ENCODE measurements at places on chromosomes 2 and 18. TPM values are rescaled to one million over a fixed set of nuclear protein-coding genes. Genes with fewer than 3 reads are reported as not detected.

DNA sequence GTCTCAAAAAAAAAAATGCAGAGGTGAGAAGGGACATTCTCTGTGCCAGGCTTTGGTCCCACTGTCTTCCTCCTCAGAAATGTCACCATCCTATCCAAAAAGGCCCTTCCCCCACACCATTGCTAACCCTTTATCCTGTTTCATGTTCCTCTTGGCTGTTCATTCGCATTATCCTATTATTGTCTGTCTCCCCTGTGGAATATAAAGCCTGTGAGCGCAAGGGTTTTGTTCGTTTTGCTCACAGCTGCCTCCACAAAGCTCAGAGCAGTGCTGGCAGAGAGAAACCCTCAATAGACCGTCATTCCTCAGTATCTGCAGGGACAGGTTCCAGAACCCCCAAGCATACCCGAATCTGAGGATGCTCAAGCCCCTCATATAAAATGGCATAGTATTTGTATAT, 91.8 kb downstream of the LOXHD1 start:
- no peaks in the 10 kb centered on the region for H3K36me3 ChIP-seq
- H3K4me1 ChIP-seq = no peaks in the 10 kb centered on the region
- no peak overlapping the region for H3K27ac ChIP-seq

GRCh38 chr18:20971886-20972267, 139.7 kb downstream of the ROCK1 start:
- H3K4me3 ChIP-seq = no peak overlapping the region
- H3K27ac ChIP-seq = no peak overlapping the region
- DNase-seq = no peak
- H3K4me1 ChIP-seq = no peaks in the 10 kb centered on the region

DNA sequence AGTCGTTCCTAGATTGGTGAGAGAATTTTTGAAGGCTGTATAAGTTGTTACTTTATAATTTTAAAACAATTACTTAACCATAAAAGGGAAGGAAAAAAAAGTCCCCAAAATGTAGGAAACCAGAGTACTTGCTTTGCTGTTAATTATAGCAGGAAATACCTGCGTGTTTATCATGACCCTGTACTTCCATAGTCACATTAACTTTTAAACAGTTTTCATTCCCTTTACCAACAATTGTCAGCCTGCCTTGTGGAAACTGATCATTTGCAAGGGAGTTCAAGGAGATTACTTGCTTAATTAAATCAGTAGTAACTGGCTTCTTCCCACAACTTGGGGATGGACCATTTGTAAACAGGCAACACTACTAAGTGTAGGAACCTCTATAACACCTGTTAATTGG, 6.4 kb upstream of the ITPRID2 start:
- no peak for DNase-seq
- H3K4me3 ChIP-seq = no peak overlapping the region
- no peaks in the 10 kb centered on the region for H3K36me3 ChIP-seq
- H3K4me1 ChIP-seq = no peaks in the 10 kb centered on the region
- H3K27me3 ChIP-seq = no peaks in the 10 kb centered on the region

CCDC150 gene
- 0.42 TPM for polyA plus RNA-seq

IHH gene
- polyA plus RNA-seq = not detected

DNA sequence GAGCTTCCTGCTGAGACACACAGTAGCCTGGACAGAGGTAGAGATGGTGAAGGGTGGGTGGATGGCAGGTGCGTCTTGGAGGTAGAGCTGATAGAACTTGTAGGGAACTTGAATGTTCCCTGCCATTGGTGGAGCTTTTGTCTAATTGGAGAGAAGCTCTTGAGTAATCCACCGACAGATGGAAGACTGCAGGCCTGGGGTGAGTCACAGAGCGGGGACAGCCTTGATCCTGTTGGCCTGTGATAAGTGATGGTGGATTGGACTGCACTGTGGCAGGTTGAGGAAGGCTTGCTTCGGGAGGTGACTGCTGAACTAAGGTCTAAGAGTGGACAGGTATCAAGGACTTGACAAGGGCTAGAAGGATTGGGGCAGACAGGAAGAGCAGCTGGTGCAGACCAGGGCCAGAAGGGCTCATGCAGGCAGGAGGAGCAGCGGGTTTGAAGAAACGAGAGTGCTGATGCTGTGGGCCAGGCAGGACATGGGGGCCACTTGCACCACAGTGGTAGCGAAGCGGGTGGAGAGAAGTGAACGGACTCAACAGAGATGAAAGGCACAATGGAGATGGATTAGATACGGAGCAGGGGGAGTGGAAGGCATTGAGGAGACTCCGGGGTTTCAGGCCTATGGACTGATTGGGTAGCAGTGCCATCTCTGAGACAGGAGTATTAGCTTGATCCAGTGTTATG, 16.3 kb downstream of the CABLES1 start:
- no peak overlapping the region for H3K4me3 ChIP-seq
- peaks cover 11% of the 10 kb centered on the region for H3K4me1 ChIP-seq
- no peak overlapping the region for H3K27ac ChIP-seq

ST8SIA5 gene
- polyA plus RNA-seq = 4.3 TPM

- no peak overlapping the region for H3K27ac ChIP-seq
- DNase-seq = no peak
- no peaks in the 10 kb centered on the region for H3K4me1 ChIP-seq
- H3K36me3 ChIP-seq = no peaks in the 10 kb centered on the region
- no peaks in the 10 kb centered on the region for H3K27me3 ChIP-seq
Measured at GRCh38 chr2:135818937-135819610, 17.9 kb downstream of the LCT start.

DNA sequence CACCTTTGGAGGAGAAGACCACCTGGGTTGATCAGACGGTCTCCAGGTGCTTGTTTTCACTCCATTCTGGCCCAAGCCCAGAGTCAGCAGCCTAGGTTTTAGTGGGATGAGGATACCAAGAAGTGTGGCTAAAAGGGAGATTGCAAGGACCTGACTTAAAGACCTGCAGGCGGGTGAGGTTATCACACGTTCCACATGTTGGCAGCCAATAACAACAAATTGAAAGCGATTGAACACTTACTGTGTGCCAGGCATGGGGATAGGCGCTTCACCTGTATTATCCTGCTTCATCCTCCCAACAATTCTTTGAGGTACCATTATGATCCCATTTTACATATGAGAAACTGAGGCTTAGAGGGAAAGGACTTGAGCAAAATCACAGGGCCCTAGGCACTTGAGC, 5.0 kb downstream of the ARL4C start:
- no peak overlapping the region for H3K27ac ChIP-seq
- no peak for DNase-seq
- H3K4me1 ChIP-seq = peaks cover 14% of the 10 kb centered on the region
- H3K36me3 ChIP-seq = no peaks in the 10 kb centered on the region
- peaks cover 10% of the 10 kb centered on the region for H3K27me3 ChIP-seq

DNA sequence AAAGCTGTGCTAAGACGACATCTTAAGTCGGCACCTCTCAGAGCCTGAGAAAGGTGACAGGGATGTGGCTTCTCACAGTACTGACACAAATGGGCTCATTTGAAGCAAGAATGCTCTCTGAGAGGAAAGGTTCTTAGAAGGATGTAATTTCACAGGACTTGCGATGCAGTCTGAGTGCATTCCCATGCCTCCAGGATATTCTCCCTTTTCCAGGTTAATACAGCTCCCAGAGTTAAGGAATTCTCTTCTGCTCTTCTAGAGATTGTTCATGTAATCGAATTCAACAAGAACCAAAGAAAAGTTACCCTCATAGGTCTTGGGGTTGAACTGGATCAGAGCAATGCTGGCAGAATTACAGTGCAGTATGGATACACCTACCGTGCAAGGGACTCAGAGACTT, 131.0 kb downstream of the GALR1 start:
- no peaks in the 10 kb centered on the region for H3K27me3 ChIP-seq
- no peak overlapping the region for H3K4me3 ChIP-seq
- no peak for DNase-seq
- no peaks in the 10 kb centered on the region for H3K4me1 ChIP-seq
- no peaks in the 10 kb centered on the region for H3K36me3 ChIP-seq
- no peak overlapping the region for H3K27ac ChIP-seq

DNA sequence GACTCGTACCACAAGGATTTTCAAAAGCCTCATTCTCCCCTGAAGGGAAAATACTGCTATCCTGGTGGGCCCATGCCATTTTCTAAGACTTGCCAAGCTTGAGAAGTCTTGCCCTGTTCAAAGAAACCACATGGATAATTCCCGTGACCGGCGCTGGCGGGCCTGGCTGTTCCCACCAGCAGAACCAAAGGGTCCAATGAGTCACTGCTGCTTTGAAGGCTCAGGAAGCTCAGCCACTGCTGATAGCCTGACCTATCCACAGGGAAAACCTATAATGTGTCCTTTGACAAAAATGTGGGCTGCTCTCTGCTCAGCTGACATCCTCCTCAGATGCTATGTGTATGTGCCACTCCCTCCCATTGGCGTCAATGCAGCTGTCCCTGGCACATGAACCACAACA, 137.9 kb upstream of the RAB12 start:
- no peak for DNase-seq
- no peak overlapping the region for H3K27ac ChIP-seq
- no peaks in the 10 kb centered on the region for H3K36me3 ChIP-seq
- no peak overlapping the region for H3K4me3 ChIP-seq
- H3K4me1 ChIP-seq = peaks cover 6% of the 10 kb centered on the region
- no peaks in the 10 kb centered on the region for H3K27me3 ChIP-seq

DNA sequence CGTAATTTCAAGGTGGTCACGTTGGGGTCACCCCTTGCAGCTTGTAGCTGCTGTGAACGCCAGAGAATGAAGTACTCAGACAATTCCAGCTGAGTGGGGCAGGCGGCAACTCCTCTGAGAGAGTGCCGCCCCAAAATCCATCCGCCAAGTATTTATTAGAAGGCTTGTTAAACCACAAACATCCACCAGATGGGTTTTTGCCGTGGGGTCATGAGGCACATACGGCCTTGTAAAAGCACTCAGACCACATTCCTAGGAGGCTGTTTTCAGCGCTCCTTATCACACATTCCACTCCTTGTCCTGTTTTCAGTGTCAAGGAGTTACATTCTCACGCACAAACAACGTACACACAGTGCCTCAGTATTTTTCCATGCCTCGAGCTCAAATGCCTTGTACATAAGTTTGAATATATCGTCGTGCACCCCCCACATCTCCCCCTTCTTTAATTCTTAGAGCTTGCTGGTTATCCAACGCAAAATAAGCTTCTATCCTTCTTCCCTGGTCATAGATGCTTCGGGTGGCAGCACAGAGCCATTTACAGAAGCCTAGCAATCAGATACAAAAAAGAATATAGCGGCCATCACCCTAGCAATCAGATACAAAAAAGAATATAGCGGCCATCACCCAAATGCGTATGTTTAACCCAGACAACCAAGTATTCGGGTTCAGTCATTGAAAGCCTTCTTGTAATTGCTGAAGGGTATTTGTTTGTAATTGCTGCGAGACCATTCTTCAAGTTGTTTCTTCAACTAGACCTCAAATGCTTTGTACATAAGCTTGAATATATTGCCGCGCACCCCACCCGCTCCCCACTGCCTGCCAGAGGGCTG, 7.3 kb downstream of the ALPP start:
- DNase-seq = no peak
- no peak overlapping the region for H3K27ac ChIP-seq
- peaks cover 97% of the 10 kb centered on the region for H3K27me3 ChIP-seq
- no peaks in the 10 kb centered on the region for H3K36me3 ChIP-seq
- no peak overlapping the region for H3K4me3 ChIP-seq

DNA sequence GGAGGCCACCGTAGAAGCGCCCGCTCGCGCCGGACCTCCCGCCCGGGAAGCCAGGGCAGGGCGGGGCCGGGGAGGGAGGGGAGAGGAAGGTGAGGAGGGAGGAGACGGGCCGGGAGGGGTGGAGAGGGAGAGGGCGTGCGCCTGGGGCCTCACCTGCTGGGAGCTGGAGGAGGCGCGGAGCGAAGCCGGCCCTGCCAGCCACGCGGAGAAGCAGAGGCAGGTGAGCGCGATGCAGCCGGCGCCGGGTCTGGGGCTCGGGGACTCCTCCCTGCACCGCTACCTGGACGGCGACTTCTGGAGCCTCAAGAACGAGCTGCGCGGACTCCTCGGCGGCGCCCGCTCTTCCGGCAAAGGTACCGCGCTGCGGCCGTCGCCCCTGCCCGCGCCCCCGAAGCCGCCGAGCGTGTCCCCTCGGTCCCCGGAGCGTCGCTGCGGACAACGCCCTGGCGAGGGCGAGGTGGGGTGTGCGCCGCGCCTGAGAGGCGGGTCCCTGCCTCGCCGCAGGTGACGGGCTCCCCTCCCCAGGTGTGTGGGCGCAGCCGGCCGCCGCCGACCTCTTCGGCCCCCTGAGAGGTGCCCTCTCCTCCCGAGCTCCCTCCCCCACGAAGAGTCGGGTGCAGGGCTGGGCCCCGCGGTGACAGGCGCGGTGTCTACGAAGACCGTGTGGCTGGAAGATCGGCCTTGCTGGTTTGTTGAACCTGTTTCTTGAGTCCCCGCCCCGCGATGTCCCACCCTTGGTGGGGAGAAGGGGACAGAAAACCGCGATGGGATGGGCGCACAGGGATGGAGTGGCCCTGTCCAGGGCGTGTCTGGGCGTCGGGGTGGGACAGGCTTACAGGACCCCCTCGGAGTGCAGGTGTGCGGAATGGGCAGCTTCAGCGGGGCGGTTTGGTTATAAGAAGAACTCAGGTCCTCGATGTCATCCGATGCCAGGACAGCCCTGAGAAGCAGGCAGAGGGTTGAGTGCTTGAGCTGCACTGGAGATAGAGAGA, at the start of gene ACOXL:
TSS of gene ACOXL (plus strand) at position 152 of the 992 bp plus-strand sequence. CDS start 35,817 bp downstream, outside the sequence.
- peak within 1 kb of the TSS; percentile 34 for H3K4me3 ChIP-seq
- H3K36me3 ChIP-seq = no peaks in the 10 kb centered on the region
- H3K4me1 ChIP-seq = peaks cover 10% of the 10 kb centered on the region
- H3K27ac ChIP-seq = no peak within 1 kb of the TSS
- DNase-seq = no peak

PDE11A gene
- 0.24 TPM for polyA plus RNA-seq

- peak; percentile 51 for DNase-seq
- peak overlapping the region; percentile 75 for H3K4me3 ChIP-seq
- peak overlapping the region; percentile 85 for H3K27ac ChIP-seq
- no peaks in the 10 kb centered on the region for H3K36me3 ChIP-seq
- H3K4me1 ChIP-seq = peaks cover 39% of the 10 kb centered on the region
Measured at GRCh38 chr2:207768866-207769596, 675 bp downstream of the FZD5 start.

DNA sequence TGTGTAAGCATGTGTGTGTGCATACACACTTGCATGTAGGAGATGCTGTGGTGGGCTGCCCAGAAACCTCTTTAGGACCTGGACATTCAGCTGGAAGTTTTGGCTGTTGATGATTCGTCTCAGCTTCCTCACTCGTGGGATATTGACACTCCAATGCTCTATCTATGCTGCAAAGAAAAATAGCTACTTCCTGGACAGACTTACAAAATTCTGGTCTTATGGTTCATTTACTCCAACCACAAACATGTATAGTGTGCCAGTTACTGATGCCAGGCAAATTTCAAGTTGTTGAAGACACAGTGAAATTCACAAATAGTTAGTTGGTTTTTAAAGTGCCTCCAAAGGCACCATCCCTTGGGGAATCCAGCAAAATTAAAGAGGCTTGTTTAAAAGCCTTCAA, 882.6 kb downstream of the CPS1 start:
- no peak overlapping the region for H3K27ac ChIP-seq
- H3K4me1 ChIP-seq = no peaks in the 10 kb centered on the region
- no peak for DNase-seq
- no peaks in the 10 kb centered on the region for H3K36me3 ChIP-seq
- no peak overlapping the region for H3K4me3 ChIP-seq

HOXD12 gene
- not detected for polyA plus RNA-seq
